NCI-H345 (cell line): ENCODE measurements at places on chromosomes 5 and 9.

- no peak for DNase-seq
Observed at GRCh38 chr5:169450464-169450863, 133.1 kb upstream of the SPDL1 start.

- peak; percentile 17 for DNase-seq
Observed at GRCh38 chr5:151935135-151935695, 10.6 kb upstream of the GLRA1 start.

- DNase-seq, result no peak
Observed at GRCh38 chr5:2105141-2105540, 222.4 kb upstream of the IRX4 start.

GRCh38 chr5:999724-1000123 is 8.9 kb upstream of the NKD2 start:
- no peak for DNase-seq

DNA sequence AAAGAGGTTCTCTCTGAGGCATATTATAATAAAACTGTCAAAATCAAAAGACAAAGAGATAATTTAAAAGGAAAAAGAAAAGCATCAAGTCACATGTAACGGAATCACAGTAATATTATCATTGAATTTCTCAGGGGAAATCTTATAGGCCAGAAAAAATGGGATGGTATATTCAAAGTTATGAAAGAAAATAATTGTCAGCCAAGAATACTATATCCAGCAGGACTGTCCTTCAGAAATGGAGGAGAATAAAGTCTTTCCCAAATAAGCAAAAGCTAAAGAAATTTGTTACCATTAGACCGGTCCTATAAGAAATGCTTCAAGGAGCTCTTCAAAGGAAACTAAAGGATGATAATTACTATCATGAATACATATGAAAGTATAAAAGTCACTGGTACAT is 342.0 kb upstream of the GRAMD2B start:
- DNase-seq, result no peak

GRCh38 chr5:54844266-54844665 is 141.1 kb downstream of the ESM1 start:
- DNase-seq, result no peak

DNA sequence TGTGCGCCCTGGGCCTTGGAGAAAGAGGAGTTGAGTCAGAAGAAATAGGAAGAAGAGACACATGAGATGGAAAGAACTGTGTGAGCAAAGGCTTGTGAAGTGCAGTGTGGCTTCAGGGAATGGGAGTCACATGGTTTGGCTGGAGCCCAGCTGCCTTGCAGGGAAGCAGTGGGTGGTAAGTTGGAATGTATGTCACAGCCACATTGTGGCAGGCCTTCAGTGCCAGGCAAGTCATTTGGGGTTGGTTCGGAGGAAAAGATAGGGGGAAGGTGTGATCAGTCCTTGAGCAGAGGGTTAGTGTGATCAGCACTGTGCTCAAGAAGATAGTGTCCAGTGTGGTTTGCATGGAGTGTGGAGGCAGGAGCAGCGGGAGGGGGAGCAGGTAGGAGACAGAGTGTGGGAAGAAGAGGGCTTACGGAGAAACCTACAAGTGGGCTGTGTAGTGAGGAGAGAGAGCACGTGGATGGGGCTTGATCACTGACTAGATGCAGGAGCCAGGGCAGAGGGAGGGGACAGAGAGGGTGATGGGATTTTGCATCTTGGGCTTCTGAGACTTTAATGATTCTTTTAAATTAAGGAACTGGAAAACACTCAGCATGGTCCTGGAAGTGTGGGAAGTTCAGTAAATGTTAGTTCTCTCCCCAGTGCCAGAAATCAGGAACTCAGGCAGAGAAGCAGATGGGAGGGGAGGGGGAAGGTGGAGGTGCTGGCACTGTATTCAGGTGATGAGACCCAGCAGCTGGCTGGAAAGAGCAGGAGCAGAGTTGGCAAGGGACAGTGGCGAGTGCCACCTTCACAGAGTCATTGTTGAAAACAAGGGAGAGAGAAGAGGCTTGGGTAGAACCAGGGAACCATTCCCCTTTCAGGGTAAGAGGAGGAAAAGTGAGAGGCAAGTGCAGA is 46.6 kb downstream of the ARHGAP26 start:
- peak; percentile 54 for DNase-seq

DNA sequence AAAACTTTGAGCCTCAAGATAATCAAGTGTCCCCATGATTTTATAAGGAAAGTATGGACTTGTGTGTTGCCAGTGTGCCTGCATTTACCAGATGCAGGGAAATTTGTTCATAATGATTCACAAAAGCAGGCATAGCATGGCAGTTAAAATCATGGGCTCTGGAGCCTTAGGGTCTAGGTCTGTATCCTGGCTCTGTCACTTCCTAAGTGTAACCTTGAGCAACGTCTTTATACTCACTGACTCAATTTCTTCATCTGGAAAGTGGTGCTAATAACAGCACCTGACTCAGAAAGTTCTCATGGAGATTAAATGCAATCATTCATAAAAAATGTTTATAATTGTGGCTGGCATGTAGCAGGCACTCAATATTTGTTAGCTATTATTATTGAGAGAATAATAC is 234.9 kb downstream of the SAXO1 start:
- DNase-seq, result no peak

DNA sequence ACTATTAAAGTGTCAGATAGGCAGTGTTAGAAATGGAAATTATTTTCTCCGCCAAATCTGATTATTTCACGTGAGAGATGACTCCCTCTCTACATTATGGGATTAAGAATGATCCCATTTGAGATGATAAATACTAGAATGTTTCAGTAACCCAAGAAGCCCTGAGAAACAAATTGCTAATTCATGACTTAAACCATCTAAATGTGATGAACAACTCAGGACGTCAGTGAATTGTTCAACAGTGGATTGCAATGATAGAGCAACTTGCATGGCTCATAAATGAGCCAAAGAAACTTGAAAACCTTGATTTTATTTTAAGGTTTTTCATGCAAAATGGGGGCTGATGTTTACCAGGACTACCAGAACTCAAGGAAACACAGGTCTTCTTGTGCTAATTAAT is 350.5 kb upstream of the WWC1 start:
- no peak for DNase-seq
